ENCODE measurements at places on chromosomes 1 and 21. TPM values are rescaled to one million over a fixed set of nuclear protein-coding genes. Genes with fewer than 3 reads are reported as not detected.

- DNase-seq: no peak
- no peaks in the 10 kb centered on the region for H3K36me3 ChIP-seq
- no peak overlapping the region for H3K4me3 ChIP-seq
Observed at GRCh38 chr1:212621949-212622305, 13.4 kb downstream of the ATF3 start.

- no peaks in the 10 kb centered on the region for H3K4me1 ChIP-seq
- H3K4me3 ChIP-seq: no peak overlapping the region
- peaks cover 2% of the 10 kb centered on the region for H3K27me3 ChIP-seq
Observed at GRCh38 chr1:184915463-184916090, 58.7 kb downstream of the NIBAN1 start.

GRCh38 chr1:200442023-200442422 lies 32.2 kb upstream of the ZNF281 start:
- no peak overlapping the region for H3K4me3 ChIP-seq
- peaks cover 7% of the 10 kb centered on the region for H3K4me1 ChIP-seq
- no peaks in the 10 kb centered on the region for H3K27me3 ChIP-seq
- H3K27ac ChIP-seq: no peak overlapping the region
- no peak for DNase-seq

DNA sequence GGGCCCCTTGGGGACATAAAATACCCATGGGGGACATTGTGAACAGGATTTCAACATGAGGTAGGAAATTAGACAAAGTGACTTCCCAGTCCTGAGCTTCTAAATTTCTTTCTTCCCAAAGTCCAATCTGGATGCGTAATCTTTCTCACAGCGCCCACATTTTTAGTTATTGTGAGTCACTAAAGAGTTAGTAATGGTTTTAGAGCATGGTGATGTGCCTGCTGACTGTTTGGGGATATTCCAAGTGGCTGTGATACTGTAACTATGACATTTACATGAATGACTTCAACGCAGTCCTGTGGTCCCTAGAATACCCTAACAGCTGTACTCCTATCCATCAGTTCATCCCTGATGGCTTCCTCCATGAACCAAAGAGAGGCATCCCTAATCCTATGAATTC lies 224.0 kb upstream of the COA6 start:
- no peaks in the 10 kb centered on the region for H3K36me3 ChIP-seq
- peaks cover 27% of the 10 kb centered on the region for H3K27me3 ChIP-seq
- H3K27ac ChIP-seq: no peak overlapping the region
- DNase-seq: no peak
- H3K4me1 ChIP-seq: no peaks in the 10 kb centered on the region

DNA sequence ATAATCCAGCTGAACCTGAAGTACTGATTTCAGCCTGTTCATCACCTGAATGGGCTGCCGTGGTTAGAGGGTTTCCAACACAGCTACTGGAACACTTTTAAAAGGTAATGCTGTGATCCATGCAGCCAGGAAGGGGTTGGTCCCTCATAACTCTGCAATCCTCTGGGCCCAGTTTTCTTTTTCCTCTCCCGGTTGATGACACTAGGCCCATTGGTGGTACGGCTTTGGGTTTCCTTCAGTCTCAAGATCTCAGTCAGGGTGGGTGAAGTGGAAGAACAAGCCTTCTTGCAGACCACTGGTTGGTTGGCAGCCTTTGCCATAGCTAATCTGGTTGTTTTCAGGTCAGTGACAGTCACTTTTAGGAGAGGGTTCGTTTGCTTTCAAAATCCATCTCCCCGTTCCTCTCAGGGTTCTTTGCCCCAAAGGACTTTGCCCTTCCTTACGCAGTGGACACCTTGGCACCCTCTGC lies 502 bp upstream of the SLC35A3 start:
- no peak for DNase-seq
- peak overlapping the region; percentile 95 for H3K27ac ChIP-seq
- H3K4me1 ChIP-seq: peaks cover 43% of the 10 kb centered on the region
- no peaks in the 10 kb centered on the region for H3K27me3 ChIP-seq

GRCh38 chr1:240499012-240499411 lies 112.9 kb downstream of the GREM2 start:
- H3K4me1 ChIP-seq: no peaks in the 10 kb centered on the region
- no peaks in the 10 kb centered on the region for H3K36me3 ChIP-seq
- H3K4me3 ChIP-seq: no peak overlapping the region
- H3K27ac ChIP-seq: no peak overlapping the region
- DNase-seq: no peak

GRCh38 chr1:223508796-223509195 lies 115.6 kb downstream of the CCDC185 start:
- DNase-seq: no peak
- H3K36me3 ChIP-seq: no peaks in the 10 kb centered on the region
- no peak overlapping the region for H3K4me3 ChIP-seq
- H3K27me3 ChIP-seq: no peaks in the 10 kb centered on the region

GRCh38 chr21:45532826-45533360 lies 9.3 kb downstream of the SLC19A1 start:
- H3K27ac ChIP-seq: peak overlapping the region; percentile 85
- H3K27me3 ChIP-seq: no peaks in the 10 kb centered on the region
- H3K36me3 ChIP-seq: peaks cover 5% of the 10 kb centered on the region
- H3K4me3 ChIP-seq: peak overlapping the region; percentile 72

DNA sequence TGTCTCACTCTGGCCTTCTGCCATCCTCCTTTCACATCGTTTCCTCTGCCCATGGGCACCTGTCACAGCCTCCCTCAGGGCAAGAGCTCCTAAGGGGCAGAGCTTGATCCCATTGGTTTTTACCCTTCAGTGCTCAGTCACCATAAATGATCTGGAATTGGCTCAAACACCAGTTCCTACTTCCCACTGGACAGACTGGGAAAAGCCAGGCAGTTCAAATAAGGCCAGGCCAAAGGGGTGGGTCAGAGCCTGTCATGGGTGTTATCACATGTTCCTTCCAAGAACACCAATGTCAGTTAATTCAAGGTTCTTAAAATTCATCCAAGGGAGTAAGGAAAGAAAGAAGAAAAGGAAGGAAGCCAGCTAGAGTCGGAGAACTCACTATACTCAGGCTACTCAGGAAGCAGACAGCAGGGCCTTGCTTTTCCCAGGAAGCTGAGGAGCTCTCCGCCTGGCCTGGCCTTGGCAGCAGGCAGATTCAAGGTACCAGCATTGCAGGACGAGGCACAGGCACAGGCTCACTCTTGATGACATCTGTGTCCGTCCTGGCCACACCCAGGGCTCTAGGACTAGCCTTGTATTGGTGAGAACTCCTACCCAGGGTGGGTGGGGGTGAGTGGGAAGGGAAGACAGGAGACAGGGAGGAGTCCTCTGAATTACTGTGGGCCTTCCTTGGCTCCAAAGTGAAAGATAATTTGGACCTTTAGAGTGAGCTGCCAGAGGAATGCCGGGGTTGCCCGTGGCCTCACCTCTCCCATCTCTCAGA lies 32.2 kb upstream of the ARTN start:
- no peak overlapping the region for H3K27ac ChIP-seq
- peaks cover 3% of the 10 kb centered on the region for H3K4me1 ChIP-seq
- peaks cover 35% of the 10 kb centered on the region for H3K36me3 ChIP-seq
- no peak for DNase-seq
- no peak overlapping the region for H3K4me3 ChIP-seq

DNA sequence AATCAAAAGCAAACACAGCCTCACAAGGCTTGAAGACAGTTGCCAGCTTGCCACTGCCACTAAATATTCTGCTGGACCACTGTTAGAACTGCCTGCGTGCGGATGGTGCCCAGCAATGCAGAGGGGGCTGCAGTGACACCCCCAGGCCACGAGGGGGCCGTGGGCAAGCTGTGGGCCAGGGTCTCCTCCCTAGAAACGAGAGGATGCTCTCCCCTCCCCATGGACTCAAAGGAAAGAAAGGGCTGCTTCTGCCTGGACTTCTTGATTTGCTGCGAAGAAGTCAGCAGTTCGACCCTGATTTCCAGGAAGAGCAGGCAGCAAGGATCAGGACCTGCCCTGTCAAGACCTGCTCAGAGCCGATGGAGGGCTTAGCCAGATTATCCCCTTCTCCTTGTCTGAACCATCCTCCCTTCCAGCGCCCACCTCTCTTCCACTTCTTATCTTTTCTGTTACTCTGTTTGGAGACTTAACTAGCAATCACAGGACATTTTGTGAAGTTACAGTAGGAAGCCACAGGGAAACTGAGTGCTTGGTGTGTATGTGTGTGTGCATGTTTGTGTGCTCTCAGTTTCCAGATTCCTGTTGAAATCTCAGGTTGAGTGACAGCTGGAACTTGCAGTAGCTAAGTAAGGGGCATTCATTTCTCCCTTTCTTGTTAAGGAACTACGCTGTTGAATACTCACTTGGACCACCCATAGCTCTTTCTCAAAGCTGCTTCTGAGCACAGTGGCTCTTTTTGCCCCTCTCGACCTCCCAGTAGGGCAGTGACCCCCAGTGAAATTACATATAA lies 2.7 kb downstream of the MAN1C1 start:
- peaks cover 77% of the 10 kb centered on the region for H3K4me1 ChIP-seq
- H3K4me3 ChIP-seq: peak overlapping the region; percentile 92
- peak overlapping the region; percentile 96 for H3K27ac ChIP-seq
- no peaks in the 10 kb centered on the region for H3K36me3 ChIP-seq
- no peaks in the 10 kb centered on the region for H3K27me3 ChIP-seq

DNA sequence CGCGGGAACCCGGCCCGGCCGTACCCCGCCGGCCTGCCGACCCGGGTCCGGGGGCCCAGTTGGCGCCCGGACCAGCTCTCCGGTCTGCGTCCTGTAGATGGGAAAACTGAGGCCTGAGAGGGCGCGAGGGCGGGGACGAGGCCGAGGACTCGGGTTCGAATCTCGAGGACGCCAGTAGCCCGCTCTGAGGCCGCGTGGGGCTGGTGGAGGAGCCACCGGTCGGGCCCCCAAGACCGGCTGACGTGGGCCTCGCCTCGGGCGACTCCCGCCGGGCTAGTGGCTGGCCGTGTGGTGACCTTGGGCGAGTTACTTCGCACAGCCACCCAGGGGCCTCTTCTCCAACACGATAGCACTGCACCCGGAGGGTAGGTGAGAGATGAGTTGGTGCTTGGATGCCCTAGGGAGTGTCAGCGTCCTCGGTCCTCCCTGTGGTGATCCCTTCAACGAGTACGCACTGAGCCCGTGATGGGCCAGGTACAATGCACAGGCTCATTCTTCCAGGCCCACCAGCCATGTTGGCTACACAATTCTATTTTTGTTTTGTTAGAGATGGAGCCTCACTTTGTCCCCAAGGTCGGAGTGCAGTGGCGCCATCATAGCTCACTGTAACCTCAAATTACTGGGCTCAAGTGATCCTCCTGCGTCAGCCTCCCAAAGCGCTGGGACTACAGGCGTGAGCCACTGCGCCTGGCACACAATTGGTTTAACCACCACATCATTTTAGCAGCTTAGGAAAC lies 404 bp upstream of the SCMH1 start:
- H3K36me3 ChIP-seq: no peaks in the 10 kb centered on the region
- peak overlapping the region; percentile 83 for H3K4me3 ChIP-seq
- DNase-seq: peak; percentile 5
- H3K4me1 ChIP-seq: peaks cover 6% of the 10 kb centered on the region

DNA sequence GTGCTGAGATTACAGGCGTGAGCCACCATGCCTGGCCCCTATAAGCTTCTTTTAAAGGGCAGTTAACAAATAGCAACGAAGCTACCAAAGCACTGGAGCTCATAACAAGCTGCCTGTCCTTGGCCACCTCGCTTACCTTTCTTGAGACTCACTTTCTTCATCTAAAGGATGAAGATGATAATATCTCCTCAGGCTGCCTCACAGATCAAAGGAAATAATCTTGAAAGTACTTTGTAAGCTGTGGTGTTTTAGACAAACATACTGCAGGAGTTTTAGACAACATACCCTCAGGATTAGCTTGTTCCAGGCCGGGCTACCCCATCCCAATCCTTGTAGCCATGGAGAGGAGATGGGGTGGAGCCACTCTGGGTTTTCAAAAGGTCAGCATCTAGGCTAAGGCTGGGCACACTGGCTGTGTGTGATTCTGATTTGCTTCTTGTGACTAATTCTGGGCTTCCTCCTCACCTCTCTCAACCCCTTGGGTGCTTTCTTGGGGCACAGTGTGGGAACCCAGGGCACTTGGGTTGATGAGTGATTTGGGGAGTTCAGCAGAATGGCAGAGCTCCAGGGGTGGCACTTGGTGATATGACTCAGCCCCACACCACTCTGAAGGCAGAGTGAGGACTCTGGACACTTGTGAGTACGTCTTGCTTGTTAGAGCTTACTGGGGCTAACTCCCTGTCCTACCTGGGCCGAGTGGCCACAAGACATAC lies 5.2 kb downstream of the GPR25 start:
- H3K36me3 ChIP-seq: no peaks in the 10 kb centered on the region
- no peak overlapping the region for H3K27ac ChIP-seq
- peaks cover 23% of the 10 kb centered on the region for H3K27me3 ChIP-seq
- H3K4me3 ChIP-seq: peak overlapping the region; percentile 35
- DNase-seq: no peak

DNA sequence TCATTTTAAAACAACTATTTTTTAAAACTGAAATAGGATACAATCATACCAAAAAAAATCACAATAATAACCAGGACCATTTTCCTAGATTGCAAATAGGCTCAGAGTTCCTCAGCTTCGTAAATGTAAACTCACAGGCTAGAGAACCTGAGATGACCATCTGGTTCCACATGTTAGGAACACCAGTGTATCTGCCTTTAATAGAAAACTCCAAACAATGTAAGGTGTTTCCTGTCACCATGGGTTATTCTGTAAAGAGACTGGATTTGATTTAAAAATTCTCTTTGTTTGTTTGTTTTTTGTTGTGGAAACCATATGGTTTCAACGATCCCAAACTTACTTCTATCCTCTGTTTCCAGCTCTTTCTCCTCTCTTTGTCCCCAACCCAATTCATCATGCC lies 197.5 kb downstream of the ZZZ3 start:
- H3K4me3 ChIP-seq: no peak overlapping the region
- no peak for DNase-seq
- peaks cover 32% of the 10 kb centered on the region for H3K36me3 ChIP-seq
- no peaks in the 10 kb centered on the region for H3K27me3 ChIP-seq
- H3K27ac ChIP-seq: no peak overlapping the region

The SCAF4 gene
- 59.2 TPM for total RNA-seq

The FLG gene
- not detected for total RNA-seq

The CACNA1S gene
- total RNA-seq: not detected

The PROK1 gene
- total RNA-seq: not detected

The SIKE1 gene
- 59.3 TPM for total RNA-seq

All from naive thymus-derived CD8-positive, alpha-beta T cell (primary cell).